ENCODE measurements at places on chromosomes 2 and 18.

GRCh38 chr2:106570316-106570715 lies 83.2 kb downstream of the CD8B2 start:
- DNase-seq = no peak

DNA sequence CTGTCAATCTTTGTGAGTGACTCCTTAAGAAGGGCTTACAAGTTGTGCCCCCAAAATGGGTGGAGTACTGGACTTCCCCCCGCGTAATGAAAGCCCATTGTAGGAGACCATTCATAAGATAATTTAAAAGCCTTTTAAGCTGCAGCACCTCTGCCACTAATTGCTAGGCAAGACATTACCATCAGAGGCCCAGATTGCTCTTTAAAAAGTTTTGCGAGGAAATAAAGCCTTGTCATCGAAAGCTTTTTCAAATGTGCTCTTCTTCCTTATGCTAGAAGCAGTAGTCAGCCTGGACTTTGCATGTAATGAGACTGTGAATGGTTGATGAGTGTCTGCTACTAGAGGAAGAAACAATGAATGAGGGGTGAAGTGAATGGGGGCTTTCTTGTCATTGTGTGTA lies 345.3 kb upstream of the CDH2 start:
- no peak for DNase-seq

DNA sequence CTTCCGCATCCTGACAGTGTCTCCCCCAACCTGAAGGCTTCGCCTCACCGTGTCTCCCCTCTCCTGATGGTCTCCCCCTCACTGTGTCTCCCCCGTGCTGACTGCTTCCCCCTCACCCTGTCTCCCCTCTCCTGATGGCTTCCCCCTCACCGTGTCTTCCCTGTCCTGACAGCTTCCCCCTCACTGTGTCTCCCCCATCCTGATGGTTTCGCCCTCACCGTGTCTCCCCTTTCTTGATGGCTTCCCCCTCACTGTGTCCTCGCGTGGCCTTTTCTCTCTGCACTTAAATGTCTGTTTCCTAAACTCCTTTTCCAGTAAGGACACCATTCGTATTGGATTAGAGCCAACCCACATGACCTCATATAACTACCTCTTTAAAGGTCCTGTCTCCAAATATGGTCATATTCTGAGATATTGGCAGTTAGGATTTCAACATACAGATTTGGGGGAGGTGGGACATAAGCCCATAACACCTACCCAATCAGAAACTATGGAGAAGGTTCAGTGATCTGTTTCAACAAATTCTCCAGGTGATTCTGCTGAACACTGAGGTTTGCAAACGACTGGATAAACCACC lies 47.9 kb upstream of the RAB27B start:
- no peak for DNase-seq

DNA sequence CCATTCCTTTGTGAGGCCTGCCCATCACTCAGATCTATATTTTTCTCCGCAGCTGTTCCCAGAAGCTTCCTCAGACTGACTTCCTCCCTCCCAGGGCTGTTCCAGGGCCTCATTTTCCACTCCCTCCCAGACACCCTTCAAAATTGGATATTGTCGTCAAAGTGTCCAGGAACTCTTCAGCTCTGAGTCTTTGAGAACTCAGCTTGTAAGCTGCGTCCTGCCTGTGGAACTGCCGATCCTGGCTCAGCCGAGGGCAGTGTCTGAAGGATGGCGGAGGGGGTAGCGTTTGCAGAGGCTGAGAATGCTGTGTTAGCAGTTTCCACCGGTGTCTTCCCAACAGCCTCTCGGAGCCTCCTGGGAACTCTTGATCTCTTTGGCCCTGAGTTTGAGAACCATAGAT lies 27.1 kb downstream of the NCK2 start:
- DNase-seq = no peak

- no peak for DNase-seq
Measured at GRCh38 chr2:219086196-219086595, 25.5 kb upstream of the IHH start.

Data from NCI-H1105 (cell line).